A549 (cell line): ENCODE measurements at places on chromosomes 2 and 18. TPM values are rescaled to one million over a fixed set of nuclear protein-coding genes. Genes with fewer than 3 reads are reported as not detected.

FKBP7 gene
- polyA plus RNA-seq, result 13.8 to 15.2 TPM (median 14.8 TPM) in 3 replicates

NEURL3 gene
- 0.44 to 0.60 TPM (median 0.51 TPM) in 3 replicates for polyA plus RNA-seq

DNER gene
- polyA plus RNA-seq, result 2.5 to 4.2 TPM (median 3.8 TPM) in 3 replicates

CXCR1 gene
- polyA plus RNA-seq, result not detected in 3 replicates

DCDC2C gene
- polyA plus RNA-seq, result not detected in 3 replicates

- no peak for DNase-seq
Observed at GRCh38 chr2:157334335-157334734, 8.7 kb upstream of the ERMN start.

GRCh38 chr2:206442833-206443734 is at the start of gene ADAM23:
ADAM23 (plus strand) TSS chr2:206443532; CDS start chr2:206443867, 335 bp downstream.
- DNase-seq, result peak; percentile 54

TRAPPC8 gene
- 12.0 to 12.4 TPM (median 12.2 TPM) in 3 replicates for polyA plus RNA-seq

DNA sequence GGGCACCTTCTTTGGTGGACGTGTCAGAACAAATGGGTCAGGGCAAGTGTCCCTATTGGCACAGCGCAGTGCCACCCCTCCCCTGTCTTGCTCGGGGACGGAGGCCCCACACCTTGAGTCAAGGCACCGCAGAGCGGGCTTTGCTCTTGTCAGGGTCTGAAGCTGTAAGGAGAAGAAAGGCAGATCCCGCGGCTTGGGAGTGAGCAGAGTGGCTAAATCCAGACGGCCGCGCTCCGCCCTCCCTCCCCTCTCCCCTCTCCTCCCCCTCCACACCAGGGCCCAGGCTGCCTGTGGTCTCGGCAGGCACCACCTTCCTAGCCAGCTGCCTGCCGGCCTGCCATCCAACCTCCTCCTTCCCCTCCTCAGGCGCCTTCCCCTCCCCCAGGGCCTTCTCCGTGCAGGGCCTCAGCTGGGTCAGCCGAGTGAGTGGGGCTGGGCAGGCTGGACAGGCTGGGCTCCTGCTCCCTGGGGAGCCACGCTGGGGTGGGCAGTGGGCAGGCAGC is 25.8 kb downstream of the SPEG start:
- DNase-seq, result no peak
